ENCODE measurements at places on chromosomes 7 and 10.

DNA sequence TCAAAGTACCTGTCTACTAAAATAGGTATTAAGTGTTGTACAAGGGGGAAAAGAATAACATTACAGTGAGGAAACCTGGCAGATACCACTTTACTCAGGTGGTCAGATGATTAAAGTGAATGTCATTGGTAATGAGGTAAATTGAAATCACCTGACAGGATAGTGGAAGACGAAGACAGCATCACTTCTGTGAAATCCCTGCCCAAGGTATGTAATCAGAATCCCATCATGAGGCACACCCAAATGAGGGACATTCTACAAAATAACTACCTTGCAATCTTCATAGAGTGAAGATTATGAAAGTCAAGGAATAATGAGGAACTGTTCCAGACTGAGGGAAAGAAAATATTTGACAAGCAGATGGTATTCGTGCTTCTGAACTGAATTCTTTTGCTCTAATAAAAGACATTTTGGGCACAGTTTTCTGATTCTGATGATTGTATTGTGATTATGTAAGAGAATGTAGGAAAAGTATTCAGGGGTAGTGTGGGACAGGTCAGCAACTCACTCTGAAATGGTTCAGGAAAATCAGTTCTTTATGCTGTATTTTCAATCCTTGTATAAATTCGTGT lies 33.3 kb upstream of the ARMS2 start:
- DNase-seq: no peak

DNA sequence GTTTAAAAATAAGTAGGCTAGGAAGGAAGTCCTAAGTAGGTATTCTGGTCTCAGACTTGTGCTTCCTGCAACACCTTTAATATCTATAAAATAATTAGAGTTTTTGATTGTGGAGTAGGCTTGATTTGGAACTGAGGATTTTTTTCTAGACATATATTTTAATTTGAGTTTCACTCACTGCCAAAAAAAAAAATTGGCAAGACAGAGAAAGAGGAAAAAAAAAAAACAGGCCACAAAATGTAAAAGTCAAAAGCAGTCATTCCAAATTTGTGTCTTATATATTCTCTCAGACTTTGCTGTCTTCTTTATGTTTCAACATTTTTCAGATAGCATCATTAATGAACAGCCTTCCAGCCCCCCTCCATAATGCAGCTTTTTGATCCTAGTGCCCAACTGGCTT lies 346.1 kb downstream of the NRG3 start:
- no peak for DNase-seq

- DNase-seq: no peak
These were observed 33.1 kb downstream of the KAT6B start for GRCh38 chr10:74859546-74859945.

DNA sequence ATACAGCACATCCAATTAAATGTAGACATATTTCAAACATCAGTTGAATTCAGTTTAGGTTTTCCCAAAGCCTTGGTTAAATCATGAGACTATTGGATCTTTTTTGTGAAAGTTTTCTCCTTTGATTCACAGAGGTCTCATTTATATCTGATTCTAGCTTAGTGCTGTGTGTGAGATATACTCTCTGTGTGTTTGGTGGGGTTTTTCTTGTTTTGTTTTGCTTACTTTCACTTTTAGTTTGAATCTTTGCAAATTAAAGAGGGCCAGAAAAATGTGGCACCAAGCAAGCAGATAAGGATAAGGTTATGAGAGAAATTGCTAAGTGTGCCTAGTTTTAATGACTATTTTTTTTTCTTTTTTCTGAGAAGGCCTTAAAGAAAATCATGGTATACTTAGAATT lies 12.6 kb upstream of the OR6B1 start:
- DNase-seq: no peak

- DNase-seq: no peak
These were observed 414.1 kb upstream of the ETV1 start for GRCh38 chr7:14403587-14403986.

- DNase-seq: no peak
These were observed 17.5 kb downstream of the HYCC1 start for GRCh38 chr7:22996470-22996869.
